ENCODE measurements at places on chromosomes 5 and 9.

DNA sequence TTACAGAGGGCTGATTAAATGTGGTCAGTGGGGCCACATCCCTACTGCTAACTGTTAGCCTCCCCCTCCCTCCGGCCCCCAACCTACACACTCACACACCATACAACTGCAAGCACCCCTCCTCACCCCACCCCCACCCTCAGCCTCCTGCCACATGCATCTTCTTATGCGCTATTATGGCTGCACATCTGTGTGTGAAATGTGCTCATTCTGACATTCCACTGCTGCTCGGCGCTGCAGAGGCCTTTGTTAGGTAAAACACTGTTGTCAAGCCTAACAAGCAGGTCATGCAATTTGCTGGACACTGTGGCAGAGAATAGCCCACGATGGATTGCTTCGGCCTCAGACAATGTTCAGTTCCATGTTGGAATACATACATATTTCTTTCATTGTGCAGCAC is 173.6 kb downstream of the NR2F1-AS1 start:
- DNase-seq = no peak

GRCh38 chr5:179923436-179923835 is 15.7 kb upstream of the TBC1D9B start:
- DNase-seq = no peak

- DNase-seq = no peak
These were observed 13.5 kb downstream of the CNTFR start for GRCh38 chr9:34575862-34576596.

DNA sequence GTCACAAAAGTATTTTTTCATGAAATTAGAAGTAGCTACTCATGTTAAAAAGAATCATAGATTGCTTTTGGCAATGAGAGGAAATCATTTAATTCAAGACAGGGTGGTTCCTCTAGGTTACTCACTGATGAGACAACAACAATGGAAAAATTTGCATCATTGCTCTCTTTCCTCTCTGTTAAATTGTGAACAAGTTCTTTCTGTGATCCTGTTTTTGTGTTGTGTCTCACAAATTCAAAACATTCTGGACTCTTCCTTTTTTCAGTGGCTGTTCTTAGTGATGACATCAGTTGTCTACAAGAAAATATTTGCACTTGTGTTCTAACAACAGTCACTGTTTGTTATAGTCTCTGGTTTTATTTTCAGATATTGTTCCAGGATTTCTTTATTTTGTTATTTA is 95.3 kb downstream of the XRCC4 start:
- no peak for DNase-seq

DNA sequence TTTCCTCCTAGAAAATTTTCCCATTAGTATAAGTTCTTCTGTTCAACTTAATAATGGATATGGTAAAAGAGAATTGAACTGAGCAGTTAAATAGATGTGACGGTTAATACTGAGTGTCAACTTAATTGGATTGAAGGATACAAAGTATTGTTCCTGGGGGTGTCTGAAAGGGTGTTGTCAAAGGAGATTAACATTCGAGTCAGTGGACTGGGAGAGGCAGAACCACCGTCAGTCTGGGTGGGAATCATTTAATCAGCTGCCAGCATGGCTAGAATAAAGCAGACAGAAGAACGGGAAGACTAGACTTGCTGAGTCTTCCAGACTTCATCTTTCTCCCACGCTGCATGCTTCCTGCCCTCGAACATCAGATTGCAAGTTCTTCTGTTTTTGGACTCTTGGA is 689.6 kb upstream of the CDH10 start:
- no peak for DNase-seq

DNA sequence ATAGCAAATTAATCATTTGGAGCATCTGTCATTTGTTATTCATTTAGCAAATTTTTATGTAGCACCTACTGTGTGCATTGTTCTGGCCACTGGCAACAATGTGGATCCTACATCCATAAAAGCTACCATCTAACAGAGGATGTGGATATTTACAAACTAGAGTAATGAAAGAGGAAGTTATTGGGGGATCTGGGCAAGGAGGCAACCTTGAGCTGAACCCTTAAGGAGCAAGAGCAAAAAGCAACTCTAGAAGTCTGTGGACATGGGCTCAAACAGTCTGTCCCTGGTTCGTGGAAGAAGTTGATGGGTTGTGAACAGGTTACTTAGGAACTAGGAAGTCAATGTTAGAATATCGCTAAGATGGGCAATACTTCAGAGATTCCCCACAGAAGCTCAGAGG is 259.9 kb downstream of the SYK start:
- DNase-seq = no peak

GRCh38 chr5:3650320-3650719 is 54.7 kb downstream of the IRX1 start:
- DNase-seq = no peak

GRCh38 chr5:81696418-81697397 is 54.2 kb downstream of the SSBP2 start:
- DNase-seq = no peak

DNA sequence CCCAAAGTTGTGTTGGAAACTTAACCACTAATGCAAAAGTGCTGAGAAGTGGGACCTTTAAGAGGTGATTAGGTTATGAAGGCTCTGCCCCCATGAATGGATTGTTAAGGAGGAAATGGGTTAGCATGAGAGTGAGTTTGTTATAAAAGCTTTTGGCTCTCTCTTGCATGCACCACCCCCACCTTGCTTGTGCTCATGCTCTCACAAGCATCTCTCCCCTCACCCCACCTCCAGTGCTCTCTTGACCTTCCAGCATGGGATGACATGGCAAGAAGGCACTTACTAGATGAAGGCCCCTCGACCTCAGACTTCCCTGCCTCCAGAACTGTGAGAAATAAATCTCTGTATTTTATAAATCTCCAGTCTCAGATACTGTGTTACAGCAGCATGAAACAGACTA is 52.8 kb downstream of the RICTOR start:
- no peak for DNase-seq

DNA sequence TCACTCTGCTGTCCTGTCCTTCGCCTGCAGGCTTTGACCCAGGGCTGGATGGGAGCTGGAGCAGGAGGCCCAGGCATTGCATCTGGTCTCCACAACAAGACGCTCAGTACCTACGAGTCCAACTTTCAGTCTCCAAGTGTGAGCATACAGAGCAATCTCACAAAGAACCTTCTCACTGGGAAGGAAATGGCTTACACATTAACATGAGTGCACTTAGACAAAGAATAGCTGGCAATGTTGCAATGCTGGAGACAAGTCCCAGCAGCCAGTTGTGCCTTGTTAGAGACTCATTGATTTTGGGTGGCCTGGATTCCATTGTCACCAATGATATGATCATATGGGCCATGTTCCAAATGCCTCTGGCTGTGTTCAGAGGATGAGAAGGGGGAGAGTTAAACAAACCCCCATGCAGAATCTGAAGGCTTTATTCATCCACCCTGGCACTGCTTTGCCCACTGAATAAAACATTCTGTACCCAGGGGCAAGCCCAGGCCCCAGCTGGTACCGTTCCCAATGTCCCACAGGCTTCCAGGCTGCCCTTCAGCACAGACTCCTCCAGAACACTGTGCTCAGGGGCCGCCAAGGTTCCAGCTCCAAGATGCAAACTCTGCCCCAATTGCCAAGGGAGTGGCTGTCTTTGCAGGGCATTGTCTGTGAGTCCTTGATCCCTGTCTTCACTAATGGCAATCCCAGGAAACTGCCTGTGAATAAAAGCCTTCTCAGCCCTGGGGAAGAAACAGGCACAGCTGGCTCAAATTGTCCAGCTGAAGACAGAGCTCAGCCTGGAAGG is 185.5 kb downstream of the HSD17B3 start:
- no peak for DNase-seq

DNA sequence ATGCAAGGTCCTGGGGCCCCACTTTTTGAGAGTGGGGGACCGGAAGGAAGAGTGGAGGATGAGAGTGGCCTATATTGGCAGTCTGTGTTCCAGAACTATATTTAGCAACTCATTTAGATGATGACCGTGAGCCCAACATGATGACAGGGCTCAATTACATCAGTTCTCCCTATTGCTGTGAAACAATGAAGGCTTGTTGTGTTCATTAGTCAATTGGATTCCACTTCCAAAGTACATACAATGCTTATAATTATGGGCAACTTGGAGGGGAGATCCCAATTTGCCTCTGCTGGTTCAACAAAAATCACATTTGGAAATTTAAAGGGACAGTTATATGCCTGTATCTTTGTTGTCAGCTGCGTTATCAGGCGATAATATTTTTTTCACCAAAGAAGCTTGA is 91.1 kb downstream of the TARS1 start:
- DNase-seq = no peak

DNA sequence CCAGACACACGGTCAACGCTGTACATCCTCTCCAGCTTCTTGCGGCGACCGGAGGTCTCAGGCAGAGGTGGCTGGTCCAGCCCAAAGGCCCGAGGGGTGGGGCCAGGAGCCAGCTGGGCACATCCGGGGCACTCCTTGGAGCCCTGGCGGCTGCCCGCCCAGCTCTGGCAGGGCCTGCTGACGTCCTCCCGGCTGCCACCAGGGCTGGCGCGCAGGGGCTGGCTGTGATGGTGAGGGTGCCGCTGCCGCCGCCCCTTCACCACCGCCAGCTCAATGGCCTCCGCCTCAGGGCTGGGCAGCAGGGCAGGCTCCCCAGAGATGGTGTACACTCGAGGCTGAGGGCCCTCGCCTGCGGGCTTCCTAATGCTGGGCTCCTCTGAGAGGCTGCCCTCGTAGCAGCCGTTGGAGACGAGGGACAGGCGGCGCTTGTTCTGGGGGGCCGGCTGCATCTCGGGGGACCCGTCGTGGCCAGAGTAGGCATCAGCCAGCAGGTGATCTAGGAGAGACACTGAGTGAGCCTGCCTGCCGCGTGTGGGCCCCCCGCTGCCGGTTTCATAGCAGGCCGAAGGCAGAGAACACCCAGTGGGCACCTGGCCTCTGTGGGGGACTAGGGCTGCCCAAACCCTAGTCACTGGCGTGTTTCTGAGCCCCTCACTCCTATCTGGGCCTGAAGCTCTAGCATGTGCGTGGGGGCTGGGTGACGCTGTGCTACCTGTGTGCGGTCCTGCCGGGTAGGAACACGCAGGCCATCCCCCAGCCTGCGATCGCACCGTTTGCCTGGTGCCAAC is 1.5 kb downstream of the NSMF start:
- peak; percentile 63 for DNase-seq

DNA sequence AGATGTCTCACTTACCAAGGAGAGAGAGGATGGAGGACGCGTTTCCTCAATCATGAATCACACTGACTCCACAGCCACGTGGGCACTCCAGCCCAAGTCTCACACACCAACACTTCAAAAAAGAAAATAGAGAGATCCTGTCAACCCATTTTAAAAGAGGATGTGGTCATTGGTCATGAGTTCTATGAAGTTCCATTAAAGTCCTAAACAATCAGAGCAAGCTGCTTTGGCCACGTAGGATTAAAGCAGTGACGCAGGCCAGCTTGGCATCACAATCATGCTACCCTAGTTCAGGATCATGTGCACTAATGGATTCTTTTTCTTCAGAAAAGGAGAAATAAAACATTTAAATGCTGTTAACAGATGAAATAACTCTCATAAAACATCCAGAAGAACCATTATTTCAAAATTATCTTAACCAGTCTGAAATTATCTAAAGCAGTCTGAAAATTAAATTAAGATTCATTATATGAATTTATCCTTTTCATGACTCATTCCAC is 108.1 kb downstream of the SEMA5A start:
- no peak for DNase-seq

- DNase-seq = no peak
These were observed 61.9 kb upstream of the ADAMTS16 start for GRCh38 chr5:5078009-5078897.

GRCh38 chr9:133700819-133701320 is 37.3 kb downstream of the SARDH start:
- DNase-seq = no peak

GRCh38 chr9:122382901-122383850 is 12.4 kb downstream of the PTGS1 start:
- DNase-seq = no peak

- DNase-seq = no peak
These were observed 780.3 kb downstream of the DTWD2 start for GRCh38 chr5:118208031-118208453.

- DNase-seq = no peak
These were observed 47.0 kb downstream of the UBE2QL1 start for GRCh38 chr5:6495433-6496206.

DNA sequence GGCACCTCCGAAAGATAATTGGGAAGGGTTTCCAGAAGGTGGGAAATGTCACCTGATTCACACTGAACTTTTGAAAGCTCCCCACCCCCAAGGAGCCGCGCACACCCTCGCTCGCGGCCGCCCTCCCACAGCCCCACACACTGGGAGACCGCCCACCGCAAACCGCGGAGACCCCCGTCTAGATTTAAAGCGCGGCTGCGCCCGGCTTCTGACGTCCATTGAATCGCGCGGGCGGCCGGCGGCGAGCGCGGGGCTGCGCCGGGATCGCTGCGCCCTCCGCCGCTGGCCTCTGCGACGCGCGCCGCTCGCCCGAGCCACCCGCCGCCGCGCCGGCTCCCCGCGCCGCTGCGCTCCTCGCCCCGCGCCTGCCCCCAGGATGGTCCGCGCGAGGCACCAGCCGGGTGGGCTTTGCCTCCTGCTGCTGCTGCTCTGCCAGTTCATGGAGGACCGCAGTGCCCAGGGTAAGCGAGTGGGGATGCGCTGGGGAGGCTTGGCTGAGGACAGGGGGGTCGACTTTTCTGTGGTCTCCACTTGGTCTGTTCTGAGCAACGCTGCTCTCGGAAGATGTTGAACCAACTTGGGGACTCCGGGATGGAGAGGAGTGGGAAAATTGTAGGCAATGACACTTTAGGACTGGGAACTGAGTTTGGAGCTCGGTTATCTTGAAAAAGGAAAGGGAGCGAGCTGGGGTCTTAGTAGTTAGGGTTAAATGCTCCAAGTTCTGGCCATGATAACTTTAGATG is at the start of gene FST:
Gene FST, plus strand, starts transcription at position 214 of the 743 bp plus-strand sequence. Its CDS starts 163 bp downstream, at position 377.
- DNase-seq = no peak

DNA sequence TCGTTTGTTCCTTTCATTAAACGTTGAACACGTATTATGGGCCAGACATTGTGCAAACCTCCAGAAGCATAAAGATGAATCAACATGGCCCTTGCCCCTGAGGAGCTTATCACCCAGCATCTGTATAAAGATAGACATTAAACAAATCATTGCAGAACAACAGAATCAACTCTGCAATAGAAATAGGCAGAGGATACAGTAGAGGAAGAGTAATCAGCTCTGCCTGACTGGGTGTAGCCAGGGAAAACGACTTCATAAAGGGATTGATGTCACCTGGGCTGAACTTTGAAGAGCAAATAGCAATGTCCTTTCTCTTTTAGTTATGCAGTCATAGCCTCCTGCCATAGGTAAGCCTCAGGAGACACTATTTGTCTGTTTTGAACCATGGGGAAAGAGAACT is 13.4 kb downstream of the RGS7BP start:
- DNase-seq = no peak

DNA sequence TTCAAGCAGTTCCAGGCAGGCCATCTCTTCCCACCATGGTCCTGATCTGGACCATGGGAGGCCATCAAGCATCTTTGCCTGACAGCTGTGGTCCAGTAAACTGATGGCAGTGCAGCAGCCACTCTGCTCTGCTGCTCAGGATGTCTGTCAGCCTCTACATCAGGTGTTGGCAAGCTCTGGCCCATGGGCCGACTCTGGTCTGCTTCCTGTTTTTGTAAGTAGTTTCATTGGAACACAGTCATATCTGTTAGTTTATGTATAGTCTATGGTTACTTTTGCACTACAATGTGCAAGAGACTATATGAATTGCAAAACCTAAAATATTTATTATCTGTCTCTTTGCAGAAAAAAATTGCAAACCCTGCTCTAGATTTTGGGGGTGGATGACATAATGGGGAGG is 225.0 kb downstream of the KCTD16 start:
- no peak for DNase-seq

Data from activated effector memory CD4-positive, alpha-beta T cell treated with anti-CD3 and anti-CD28 coated beads, Interleukin-2, amount 50 U/mL, for 16 hours (primary cell).